Right forelimb (tissue), 1 donor: ENCODE measurements at places on chromosomes 5 and 9.

- no peak for DNase-seq
Measured at GRCh38 chr5:32733590-32734340, 22.6 kb downstream of the NPR3 start.

- DNase-seq = peak; percentile 63
Measured at GRCh38 chr5:143837306-143837848, 25.4 kb downstream of the HMHB1 start.

GRCh38 chr5:13695076-13695712 lies 249.3 kb downstream of the DNAH5 start:
- DNase-seq = no peak

DNA sequence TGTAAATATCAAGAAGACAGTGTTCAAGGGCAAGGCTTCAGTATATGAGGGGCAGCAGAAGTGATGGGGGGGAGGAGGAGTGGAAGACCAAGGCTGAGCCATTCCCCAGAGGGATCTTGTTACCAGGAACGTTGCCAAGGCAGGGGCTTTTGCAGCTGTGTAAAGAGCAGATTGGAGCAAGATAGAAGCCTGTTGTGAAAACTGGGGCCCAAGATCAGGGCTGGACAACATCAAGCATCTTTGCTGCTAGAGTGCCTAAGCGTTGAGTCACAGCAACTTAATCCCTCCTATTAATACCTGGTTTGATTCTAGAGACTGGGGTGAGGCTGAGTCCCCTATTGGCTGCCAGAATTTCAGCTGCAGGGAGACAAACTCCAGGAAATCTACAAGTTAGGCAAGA lies 18.4 kb upstream of the ERCC6L2 start:
- peak; percentile 68 for DNase-seq

- DNase-seq = no peak
Measured at GRCh38 chr9:114235033-114235661, 79.8 kb downstream of the COL27A1 start.

- DNase-seq = peak; percentile 53
Measured at GRCh38 chr5:149228618-149229297, 42.9 kb upstream of the AFAP1L1 start.

DNA sequence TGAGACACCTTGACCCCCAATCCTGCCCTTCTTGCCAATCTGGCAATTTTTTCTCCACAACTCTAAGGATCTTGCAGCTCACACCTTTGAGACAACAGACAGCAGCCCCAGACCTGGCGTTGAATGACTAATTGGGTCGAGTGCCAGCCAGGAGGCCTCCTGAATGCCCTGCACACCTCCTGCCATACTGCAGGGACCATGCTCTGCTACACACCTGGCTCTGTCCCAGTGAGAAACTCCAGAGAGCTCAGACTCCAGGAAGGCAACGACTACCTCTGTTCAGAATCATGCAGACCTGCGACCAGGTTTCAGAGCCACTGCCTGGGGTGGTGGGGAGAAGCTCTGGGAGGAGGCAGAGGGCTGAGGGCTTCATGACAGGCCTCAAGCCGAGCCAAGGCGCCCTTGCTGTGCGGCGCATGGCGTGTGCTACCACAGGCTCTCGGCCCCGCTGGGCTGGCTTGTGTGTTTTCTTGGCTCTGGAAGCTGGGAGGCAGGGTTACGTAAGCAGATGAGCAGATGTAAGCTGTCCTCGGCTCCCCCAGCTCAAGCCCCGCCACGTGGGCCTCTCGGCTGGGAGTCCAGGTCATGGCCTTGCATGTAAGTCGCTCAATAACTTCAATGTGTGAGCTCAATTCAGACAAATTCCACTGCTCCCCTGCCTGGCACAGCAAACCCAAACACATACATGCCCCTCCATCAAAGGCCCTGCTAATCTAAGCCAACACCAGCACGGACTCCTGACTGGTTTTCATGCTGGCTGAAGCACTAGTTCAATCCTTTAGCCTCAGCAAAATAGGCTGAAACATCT lies 27.5 kb downstream of the B4GALT1 start:
- peak; percentile 79 for DNase-seq

DNA sequence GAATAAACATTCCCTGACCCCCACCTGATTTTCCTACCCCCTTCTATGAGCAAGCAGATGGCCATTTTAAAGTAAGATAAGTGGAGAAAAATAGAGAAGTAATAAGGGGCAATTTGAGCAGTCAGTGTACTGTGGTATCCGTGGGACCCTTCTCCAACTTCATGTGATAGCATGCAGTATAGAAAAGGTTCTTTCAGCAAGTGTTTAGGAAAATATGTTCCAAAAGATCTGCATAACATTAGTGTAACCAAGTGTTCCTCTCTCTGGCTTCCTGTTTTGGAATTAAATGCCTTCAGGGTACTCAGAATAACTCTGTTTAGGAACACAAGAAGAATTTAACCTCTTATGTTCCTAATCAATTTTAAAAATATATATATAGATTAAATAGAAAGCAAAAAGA lies 134.9 kb downstream of the ATG10 start:
- DNase-seq = no peak

GRCh38 chr5:80961376-80962281 lies 1.5 kb downstream of the RASGRF2 start:
- no peak for DNase-seq

GRCh38 chr9:27460226-27461023 lies 63.7 kb upstream of the IFNK start:
- DNase-seq = no peak

DNA sequence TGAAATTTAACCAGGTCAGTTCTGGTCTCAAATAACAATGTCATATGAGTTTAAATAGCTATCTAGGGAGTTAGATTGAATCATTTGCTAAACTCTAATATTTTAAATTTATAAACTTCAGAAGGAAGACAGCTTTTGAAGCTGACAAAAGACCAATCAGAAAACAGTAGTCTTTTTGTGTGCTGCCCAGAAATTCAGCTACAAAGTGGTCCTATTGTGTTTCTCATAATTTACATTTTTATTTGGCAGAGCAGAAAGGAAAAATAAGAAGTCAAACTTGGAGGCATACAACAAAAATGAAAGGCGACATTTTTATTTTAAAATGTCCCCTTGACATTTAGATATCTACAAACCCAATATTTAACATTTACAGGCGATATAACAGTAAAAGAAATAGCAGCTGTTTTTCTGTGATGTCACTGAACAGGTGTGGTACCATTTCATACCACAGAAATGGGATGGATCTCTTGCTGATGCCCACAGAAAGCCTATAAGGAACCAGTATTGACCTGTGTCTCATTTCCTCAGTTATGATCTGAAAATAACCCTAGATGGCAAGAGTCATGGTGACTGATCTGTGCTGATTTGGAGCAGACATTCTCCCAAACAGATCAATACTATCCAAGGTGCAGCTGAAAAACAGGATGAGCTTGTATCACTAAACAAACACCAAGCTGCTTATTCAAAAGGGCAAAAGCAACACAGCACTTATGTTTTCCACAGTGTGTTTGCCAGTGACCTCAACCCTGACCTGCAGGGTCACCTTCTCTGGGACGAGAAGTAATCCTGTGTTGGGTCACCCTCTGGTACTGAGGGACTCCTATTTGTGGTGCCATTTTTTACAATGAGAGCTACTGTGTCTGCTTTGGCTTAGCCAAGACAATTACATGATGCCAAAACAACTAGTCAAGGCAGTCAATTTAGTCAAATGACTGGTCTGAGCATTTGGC lies 3.6 kb upstream of the FST start:
- no peak for DNase-seq

GRCh38 chr5:168339109-168339771 lies 47.8 kb downstream of the WWC1 start:
- DNase-seq = no peak
